GM12864 (cell line): ENCODE measurements at places on chromosomes 6 and 20.

- peak; percentile 41 for DNase-seq
Measured at GRCh38 chr6:163661272-163661671, 246.8 kb downstream of the QKI start.

DNA sequence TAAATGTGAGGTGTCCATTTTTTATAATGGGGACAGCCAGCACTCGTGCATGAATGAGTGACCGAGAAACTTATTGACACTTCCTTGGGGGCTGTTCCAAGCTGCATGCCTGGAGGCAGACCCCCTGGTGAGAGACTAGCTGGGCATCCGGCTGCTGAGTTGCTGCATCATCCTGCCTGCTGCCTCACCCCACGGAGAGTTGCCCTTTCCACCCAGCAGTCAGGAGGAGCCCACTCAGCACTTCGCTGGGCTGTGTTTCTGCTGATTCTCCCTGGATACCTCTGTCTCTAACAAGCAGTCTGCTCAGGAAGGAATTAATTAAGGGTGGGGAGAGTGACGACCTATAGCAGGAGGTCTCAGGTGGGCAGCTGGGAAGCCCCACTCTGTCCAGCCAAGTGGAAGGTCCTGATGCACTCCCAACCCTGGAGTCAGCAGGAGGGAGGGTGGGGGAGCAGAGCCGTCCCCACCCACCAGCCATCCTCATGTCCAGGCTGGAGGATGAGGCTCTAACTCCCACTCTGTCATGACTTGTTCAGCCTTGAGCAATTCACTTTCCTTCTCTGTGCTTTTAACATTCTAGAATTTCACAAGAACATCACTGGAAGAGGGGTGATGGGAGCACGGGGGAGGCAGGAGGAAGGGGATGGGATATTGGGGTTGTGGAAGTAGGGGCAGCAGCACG is 177.3 kb downstream of the LRFN2 start:
- no peak for DNase-seq

DNA sequence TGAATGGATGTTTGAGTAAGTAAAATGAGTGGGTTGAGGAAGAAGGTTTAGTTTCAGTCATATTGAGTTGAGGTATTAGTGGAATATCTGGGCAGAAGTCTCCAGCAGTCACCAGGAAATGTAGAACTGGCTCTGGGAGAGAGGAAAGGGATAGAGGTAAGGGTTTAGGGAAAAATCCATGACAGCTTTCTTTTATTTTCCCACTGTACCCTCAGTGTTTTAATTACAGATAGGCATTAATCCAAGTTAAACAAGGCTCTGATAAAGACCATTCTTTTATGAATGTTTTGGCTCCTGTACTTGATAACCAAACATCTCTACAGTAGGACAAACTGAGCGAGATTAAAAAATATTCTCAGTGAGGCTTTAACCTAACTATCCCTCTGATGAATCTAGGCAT is 318.4 kb upstream of the SYNCRIP start:
- DNase-seq = no peak

- no peak for DNase-seq
Measured at GRCh38 chr6:147205690-147206600, 1.7 kb downstream of the STXBP5 start.

DNA sequence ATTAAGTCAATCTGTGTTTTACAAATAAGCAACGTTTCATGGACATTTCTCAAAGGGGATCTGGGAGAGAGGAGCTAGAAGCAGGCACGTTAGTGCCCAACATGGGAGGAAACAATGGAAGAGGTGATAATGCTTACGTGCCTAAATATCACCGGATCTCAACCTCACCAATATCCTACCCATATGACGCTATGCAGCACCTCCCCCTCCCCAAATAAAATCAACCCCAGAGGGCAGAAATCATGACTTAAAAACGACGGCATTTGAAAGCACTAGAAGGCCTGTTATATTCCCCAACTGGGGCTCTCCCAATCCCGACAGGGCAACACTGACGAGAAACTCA is 425 bp downstream of the HBS1L start:
- no peak for DNase-seq
